ENCODE measurements at places on chromosomes 5 and 9.

DNA sequence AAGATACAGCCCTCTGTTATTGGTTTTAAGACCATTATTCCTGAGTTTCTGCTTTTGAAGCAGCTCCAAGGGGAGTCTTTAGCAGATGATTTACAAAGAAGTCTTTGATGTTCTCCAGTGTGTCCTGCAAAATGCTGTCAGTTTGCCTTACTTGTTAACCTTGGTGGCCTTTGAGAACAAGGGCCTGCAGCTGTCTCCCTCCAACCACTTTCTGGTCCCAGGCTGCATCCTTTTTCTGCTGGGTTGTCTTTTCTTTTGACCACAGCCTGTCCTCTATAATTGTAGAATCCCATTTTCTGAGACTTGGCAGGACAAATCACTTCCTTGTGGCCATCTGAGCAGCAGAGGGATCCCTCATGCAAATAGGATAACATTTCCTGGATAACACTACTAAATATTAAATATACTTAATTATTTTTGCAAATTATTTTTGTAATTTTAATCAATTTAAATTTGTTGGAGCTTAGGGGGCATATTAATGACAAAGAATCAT is 281.4 kb downstream of the DMRT2 start:
- no peak for DNase-seq

DNA sequence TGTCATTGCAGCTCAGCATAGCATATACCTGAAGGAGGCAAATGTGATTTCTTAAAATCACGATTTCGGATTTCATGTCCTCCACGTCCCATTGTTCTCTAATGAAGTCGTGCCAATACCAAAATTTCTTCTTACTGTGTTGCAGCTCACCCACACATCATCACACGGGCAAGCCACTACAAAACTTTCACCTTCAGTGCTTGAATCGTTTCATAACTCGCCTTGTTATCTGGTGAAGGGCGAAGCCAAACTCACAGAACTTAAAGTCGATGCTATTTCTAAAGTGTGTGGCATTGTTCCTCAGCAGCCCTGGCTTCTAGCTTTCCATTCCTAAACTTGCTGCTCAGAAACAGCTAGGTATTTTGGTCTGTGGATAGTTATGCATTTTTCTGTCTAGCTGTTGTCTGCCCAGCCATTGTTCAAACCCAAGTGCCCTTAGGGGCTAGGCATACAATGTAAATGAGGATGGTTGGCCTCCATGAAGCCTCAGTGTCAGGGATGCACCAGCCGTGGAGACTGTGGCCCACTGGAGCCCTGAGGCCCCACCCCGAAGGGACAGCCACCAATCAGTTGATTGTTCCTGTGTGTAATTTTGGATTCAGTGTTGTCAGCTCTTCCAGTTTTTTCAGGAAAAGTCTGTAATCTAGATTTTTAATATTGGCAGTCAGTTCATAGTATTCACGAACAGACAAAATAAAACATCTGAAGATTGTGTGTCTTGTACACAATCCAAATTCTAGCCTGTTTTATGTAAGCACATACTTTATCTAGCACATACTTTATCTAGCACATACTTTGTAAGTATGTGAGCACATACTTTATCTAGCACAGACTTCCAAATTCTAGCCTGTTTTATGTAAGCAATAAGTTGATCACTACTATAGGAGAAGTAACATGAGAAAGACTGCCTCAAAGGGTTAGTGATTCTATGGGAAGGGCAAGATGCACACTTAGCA is 112.8 kb downstream of the DAPK1 start:
- no peak for DNase-seq

DNA sequence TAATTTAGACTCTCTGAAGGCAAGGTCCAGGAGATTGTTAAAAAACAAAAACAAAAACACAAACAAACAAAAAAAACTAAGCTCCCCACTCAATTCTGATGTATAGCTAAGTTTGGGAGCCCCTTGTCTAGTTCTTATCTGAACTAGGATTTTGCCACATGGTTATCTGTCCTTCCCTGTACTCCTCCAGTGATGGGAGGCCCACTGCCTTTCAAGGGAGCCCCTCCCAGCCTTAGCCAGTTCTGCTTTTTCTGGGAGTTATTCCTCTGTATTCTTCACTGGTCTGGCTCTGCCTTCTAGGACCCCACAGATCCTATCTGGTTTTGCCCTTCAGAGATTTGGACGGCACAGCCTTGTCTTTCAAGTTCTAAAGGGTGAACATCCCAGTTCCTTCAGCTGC is 2.1 kb upstream of the ALDH1B1 start:
- no peak for DNase-seq

DNA sequence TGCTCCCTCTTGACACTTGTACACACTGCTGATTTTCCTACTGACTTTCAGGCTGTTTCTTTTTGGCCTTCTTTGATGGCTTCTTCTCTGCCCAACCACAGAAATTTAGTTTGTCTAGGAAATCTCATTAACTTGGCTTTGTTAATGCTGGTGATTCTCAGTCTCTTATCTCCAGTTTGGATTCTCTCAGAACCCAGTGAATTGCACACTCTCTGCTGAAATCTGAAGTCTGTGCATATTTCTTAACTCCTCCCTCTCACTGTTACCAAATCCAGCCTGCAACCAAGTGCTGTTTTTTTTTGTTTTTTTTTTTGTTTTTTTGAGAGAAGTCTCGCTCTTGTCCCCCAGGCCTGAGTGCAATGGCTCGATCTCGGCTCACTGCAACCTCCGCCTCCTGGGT is 117.2 kb downstream of the CDC42SE2 start:
- DNase-seq, result no peak

- no peak for DNase-seq
Measured at GRCh38 chr5:171311322-171312077, 2.5 kb downstream of the TLX3 start.

DNA sequence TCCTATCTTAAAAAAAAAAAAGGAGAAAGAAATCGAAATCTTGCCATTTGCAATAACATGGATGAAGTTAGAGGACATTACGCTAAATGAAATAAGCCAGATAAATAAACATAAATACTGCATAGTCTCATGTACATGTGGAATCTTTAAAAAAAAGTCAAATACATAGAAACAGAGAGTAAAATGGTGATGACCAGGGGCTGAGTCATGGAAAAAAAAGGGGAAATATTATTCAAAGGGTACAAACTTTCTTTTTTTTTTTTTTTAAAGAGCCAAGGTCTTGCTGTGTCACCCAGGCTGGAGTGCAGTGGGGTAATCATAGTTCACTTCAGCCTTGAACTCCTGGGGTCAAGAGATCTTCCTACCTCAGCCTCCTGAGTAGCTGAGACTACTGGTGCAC is 310.1 kb downstream of the ZNF608 start:
- no peak for DNase-seq

DNA sequence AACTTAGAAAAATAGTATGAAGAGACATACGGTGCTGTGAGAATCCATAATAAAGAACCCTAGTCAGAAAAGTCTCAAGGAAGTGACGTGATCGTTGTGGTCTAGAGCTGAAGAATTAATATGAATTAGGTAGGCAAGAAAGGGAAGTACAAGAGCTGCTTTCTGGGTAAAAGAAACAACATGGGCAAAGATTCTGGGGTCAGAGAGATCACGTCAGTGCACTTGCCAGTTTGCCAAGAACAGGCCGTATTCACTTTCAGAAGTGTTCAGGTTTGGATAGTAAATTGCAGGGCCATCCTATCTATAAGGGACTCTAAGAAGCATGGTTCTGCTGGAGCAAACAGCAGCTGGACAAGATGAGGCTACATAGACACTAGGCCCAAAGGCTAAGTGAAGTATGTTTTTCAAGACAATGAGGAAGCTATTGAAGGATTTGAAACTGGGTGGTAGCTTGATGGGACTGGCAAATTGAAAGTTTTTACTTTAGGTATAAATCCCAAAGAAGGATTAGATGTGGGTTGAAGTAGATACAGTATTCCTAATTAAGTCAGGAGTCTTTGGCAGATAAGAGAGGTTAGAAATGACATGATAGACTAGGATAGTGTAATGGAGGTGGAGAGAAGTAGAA is 4.8 kb upstream of the CHD1 start:
- DNase-seq, result no peak

Measured in A549 (cell line).